ENCODE measurements at places on chromosomes 5 and 9.

- no peak for DNase-seq
Measured at GRCh38 chr5:26622947-26623346, 415.4 kb downstream of the CDH9 start.

DNA sequence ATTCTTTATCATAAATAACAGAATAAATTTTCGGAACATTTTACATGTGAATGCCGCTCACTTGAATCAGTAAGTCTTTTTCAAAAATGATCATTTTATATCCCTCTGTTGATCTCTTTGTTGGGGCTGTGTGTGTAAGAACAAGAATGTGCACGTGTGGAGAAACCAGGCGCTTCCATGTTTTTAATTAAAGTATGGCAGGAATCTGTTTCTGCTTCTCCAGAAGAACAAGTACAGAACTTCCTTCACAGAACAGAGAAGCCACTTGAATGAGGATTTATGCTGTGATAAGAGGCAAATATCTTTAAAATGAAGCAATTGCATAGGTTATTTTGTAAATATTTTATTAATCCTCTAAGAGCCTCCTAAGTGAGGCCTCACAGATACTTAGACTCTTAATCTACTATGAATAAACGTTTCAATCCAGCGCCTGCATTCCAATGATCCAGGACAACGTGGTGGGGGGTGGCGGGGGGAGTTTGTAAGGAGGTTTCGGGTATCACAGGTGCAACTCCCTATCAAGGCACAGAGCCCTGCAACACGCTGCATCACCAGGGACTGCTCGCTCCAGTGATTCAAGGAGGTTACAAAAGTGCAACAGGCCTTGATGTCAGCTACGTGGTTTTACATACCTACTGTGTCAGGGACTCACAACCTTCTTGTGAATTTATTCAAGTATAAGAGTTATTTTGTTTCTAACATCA lies 409.2 kb downstream of the BNC2 start:
- no peak for DNase-seq

DNA sequence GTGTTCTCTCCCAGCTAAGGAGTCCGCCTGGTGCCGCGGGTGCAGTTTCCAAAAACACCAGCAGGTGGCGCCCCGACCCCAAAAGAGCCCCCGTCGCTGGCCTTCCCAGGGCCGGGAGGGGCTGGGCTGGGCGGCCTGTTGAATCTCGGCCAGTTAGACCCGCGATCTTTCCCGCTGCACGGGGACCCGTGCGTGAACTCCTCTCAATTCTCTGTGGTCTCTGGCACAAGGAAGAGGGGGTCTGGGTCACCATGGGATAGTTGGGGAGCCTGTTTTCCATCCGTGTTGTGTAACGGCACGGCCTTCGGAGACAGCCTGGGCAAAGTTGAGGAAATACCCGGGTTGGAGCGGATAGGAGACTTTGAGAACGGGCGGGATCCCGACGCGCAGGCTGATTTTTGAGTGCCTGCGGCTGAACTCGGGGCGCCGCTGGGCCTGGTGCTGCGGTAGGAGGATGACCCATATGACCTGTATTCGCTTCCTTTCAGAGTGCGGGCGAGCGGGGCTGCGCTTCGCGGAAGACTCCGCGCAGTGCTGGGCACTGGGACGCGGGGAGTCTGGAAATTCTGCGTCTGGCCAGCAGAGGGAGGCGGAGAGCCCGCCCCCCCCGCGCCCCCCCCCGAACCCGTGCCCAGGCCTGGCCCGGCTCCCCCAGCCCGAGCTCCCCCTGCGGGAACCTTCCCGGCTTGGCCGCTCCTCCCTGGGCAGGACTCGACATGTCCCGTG lies 7.9 kb upstream of the PSD2 start:
- peak; percentile 73 for DNase-seq

DNA sequence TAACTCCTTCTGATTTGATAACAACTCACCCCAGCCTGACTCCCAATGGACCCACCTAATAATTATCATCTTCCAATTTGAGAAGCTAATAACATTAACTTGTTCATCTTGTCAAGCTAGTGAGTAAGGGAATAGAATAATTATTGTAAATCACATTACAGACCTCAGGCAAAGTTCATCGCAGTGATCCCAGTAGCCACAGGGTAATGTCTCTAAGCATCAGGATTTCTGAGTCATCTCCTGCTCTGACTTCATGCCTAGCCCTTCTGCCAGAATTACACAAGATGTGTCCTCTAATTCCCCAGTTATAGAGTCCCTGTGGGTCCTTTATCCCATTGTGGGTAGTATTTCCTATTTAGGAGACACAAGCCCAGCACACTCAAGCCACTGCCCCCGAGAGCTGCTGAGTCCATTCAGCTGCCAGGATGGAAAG lies 365.7 kb downstream of the DEPDC1B start:
- DNase-seq: peak; percentile 75

- DNase-seq: no peak
Measured at GRCh38 chr5:42242881-42243485, 180.3 kb upstream of the GHR start.

- DNase-seq: no peak
Measured at GRCh38 chr5:10536931-10537579, 26.8 kb upstream of the ANKRD33B start.

DNA sequence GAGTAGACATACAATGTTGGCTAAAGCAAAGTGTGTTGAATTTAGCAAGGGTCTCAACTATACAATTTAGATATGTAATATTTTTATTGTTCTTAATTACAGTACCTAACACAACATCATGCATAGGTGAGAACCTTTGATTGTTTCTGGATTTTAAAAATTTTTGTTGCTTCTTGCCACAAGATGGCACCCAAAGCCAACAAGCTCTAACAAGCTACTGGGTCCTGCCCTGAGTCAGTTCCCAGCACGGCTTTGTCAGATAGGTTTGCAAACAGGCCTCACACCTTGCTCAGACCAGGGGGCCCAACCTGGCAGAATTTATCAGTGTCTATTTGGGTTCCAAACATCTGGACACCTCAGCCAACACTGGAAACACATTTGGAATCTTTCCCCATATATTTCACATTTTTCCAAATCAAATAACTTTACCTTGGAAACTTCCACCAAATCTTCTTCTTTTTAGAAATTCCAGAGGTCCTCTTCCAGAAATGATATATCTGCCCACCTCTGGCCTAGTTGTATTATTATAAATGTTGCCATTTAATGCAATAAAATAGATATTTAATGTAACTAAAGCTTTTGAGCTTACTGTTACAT lies 49.5 kb upstream of the EGFLAM start:
- peak; percentile 51 for DNase-seq

DNA sequence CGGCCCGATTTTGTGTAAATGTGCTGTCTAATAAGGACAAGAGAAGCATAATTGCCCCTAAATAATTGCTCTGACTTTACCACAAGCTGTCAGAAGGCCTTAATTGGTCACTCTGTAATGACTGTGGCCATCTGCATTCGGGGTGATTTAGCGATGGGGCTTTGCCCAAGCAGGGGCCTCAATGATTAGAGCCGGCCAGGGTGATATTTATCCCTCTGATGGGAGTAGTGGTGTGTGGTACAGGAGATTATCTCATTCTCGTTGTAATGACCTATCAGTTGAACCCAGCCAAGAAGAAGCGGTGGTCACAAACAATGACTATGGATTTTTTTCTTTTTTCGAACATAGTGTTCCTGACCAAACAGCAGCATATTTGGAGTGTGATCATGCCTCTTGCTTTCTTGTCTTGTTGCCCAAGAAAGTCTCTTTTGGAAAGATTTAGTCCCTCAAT lies 72.0 kb upstream of the SAP30L start:
- no peak for DNase-seq

GRCh38 chr9:95230046-95230445 lies 87.5 kb downstream of the FANCC start:
- no peak for DNase-seq

- DNase-seq: peak; percentile 76
Measured at GRCh38 chr9:124045076-124045829, 33.7 kb downstream of the LHX2 start.
